Activated CD4-positive, alpha-beta T cell treated with anti-CD3 and anti-CD28 coated beads, Interleukin-2, amount 10 ng/mL, durations not matched to agents 7 days and 5 days (primary cell): ENCODE measurements at places on chromosomes 2 and 18.
A peak's percentile ranks its signal among the peaks of the same experiment; 100 is the strongest.

DNA sequence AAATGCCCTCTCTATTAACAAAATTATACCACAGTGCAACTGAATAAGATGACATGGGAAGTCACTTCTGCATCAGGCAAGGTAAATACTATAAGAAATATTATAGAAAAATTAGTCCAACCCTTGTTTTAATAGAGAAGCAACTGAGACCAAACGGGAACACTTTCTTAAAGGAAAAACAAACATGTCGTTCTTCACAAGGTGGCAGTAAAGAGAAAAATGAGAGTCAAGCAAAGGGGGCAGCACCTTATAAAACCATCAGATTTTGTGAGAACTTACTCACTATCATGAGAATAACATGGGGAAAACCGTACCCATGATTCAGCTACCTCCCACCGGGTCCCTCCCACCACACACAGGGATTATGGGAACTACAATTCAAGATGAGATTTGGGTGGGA lies 481.7 kb upstream of the CRIM1 start:
- H3K27ac ChIP-seq: no peak overlapping the region
- H3K36me3 ChIP-seq: no peaks in the 10 kb centered on the region
- H3K27me3 ChIP-seq: peaks cover 1% of the 10 kb centered on the region

- H3K27me3 ChIP-seq: peaks cover 12% of the 10 kb centered on the region
- no peak overlapping the region for H3K4me3 ChIP-seq
- H3K4me1 ChIP-seq: peaks cover 7% of the 10 kb centered on the region
- DNase-seq: no peak
- H3K27ac ChIP-seq: no peak overlapping the region
Observed at GRCh38 chr2:85939131-85939530, 50.3 kb upstream of the ST3GAL5 start.

GRCh38 chr18:24019641-24020331 lies 5.2 kb downstream of the TTC39C start:
- H3K4me1 ChIP-seq: peaks cover 85% of the 10 kb centered on the region
- H3K36me3 ChIP-seq: peaks cover 84% of the 10 kb centered on the region
- DNase-seq: peak; percentile 83
- H3K27ac ChIP-seq: peak overlapping the region; percentile 95
- no peaks in the 10 kb centered on the region for H3K27me3 ChIP-seq
- peak overlapping the region; percentile 94 for H3K4me3 ChIP-seq

DNA sequence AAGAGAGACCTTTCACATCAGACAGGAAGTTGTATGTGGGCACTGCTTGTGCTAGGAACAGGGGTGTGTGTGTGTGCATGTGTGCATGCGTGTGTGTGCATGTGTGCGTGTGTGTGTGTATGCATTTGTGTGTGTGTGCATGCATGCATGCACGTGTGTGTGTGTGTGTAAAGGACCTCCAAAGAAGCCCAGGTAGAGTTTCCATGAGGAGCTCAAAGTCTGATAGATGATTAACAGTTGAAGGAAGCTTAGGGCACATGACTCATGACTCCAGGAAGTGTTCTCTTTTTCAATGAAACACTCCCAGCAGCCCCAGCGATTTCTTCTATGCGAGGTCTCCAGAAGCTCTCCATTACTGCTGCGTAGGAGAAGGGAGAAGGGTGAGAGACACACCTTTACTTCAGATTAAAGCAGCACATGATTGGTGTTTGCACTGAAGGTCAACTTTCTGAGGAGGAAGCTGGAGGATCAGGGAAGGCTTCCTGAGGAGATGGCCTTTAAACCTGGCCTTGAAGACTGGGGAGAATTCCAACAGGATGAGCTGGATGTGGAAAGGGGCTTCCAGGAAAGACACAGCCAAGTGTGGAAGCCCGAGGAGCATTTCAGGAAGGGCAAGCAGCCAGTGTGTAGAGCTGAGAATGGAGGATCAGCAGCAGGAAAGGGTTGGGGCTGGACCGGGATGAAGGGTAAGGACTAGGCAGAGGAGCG lies 77.7 kb downstream of the SMAD4 start:
- no peak for DNase-seq
- H3K36me3 ChIP-seq: no peaks in the 10 kb centered on the region
- H3K27me3 ChIP-seq: no peaks in the 10 kb centered on the region
- peaks cover 16% of the 10 kb centered on the region for H3K4me1 ChIP-seq

- peaks cover 14% of the 10 kb centered on the region for H3K27me3 ChIP-seq
- peaks cover 8% of the 10 kb centered on the region for H3K4me1 ChIP-seq
- H3K27ac ChIP-seq: no peak overlapping the region
- H3K4me3 ChIP-seq: no peak overlapping the region
- no peak for DNase-seq
Observed at GRCh38 chr2:200788121-200788718, 23.5 kb upstream of the BZW1 start.

DNA sequence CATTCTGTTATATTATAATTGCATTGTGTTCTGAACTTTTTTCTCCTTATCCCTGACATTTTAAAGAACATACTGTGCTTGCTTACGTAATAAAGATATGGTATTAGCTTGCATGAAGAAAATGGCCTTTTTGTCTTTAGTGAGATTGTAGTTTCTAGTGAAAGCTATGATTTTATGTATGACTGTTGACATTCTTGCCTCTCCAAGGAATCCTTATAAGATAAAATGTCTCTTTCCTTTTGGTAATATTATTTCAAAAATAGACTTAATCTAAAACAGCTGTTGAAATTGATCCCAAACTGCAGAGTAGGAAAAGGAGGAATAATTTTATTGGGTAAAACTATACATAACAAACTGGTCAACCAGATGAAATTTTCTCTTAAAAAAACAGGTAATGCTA lies 40.8 kb upstream of the CCDC102B start:
- H3K27ac ChIP-seq: no peak overlapping the region
- H3K36me3 ChIP-seq: no peaks in the 10 kb centered on the region
- no peak for DNase-seq
- no peaks in the 10 kb centered on the region for H3K27me3 ChIP-seq
- H3K4me3 ChIP-seq: no peak overlapping the region
- no peaks in the 10 kb centered on the region for H3K4me1 ChIP-seq

DNA sequence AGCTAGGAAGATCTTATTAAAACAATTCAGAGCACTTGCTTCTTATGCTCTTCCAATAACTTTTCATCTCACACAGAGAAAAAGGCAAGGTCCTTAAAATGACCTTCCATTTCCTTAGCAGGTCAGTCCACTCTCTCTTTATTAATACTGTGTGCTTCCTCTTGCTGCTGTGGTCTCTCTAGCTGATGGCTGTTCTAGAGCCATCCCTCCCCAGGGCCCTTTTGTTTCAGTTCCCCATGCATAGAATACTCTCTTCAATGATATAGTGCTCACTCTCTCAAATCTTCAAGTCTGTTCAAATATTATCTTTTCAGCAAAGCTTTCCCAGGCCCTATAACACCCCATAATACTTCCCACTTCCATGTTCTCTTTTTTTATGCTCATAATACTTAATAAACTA lies 469.3 kb downstream of the METTL4 start:
- H3K36me3 ChIP-seq: no peaks in the 10 kb centered on the region
- H3K4me1 ChIP-seq: no peaks in the 10 kb centered on the region
- no peak overlapping the region for H3K27ac ChIP-seq
- no peak overlapping the region for H3K4me3 ChIP-seq

DNA sequence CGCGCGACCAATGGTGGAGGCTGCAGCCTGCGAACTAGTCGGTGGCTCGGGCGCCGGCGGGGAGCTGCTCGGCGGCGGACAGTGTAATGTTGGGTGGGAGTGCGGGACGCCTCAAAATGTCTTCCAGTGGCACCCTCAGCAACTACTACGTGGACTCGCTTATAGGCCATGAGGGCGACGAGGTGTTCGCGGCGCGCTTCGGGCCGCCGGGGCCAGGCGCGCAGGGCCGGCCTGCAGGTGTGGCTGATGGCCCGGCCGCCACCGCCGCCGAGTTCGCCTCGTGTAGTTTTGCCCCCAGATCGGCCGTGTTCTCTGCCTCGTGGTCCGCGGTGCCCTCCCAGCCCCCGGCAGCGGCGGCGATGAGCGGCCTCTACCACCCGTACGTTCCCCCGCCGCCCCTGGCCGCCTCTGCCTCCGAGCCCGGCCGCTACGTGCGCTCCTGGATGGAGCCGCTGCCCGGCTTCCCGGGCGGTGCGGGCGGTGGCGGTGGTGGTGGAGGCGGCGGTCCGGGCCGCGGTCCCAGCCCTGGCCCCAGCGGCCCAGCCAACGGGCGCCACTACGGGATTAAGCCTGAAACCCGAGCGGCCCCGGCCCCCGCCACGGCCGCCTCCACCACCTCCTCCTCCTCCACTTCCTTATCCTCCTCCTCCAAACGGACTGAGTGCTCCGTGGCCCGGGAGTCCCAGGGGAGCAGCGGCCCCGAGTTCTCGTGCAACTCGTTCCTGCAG lies at the start of gene HOXD9:
TSS of gene HOXD9 (plus strand) at position 37 of the 728 bp plus-strand sequence. CDS start at position 87, 50 bp downstream.
- H3K36me3 ChIP-seq: peaks cover 1% of the 10 kb centered on the region
- peaks cover 11% of the 10 kb centered on the region for H3K4me1 ChIP-seq
- peak within 1 kb of the TSS; percentile 76 for H3K27ac ChIP-seq
- H3K27me3 ChIP-seq: peaks cover 82% of the 10 kb centered on the region
- peak within 1 kb of the TSS; percentile 36 for H3K4me3 ChIP-seq

DNA sequence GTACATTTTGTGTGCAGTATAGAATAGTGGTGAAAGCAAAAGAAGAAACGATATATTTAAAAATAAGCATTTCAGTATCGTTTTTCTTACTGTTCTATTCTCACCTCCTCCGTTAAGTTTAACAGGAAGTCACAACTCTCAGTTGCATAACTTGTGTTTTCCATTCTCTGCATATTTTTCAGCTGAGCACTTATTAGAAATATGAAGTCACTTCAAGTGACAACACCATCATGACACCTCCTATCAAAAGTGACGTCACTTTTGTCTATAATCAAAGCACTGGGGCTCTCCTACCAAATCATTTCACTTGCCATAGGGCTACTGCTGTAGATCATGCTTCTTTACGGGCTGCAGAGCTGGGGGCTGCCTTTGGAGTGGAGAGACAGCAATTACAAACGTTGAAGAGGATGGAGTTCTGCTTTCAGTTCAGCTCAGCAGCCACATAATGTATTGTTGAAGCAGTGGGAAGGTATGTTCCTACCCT lies 36.3 kb downstream of the STAT4 start:
- peak overlapping the region; percentile 10 for H3K4me3 ChIP-seq
- peaks cover 56% of the 10 kb centered on the region for H3K36me3 ChIP-seq
- peak overlapping the region; percentile 82 for H3K27ac ChIP-seq
- peak; percentile 29 for DNase-seq
- no peaks in the 10 kb centered on the region for H3K27me3 ChIP-seq

- H3K4me3 ChIP-seq: no peak overlapping the region
- peaks cover under 1% of the 10 kb centered on the region for H3K27me3 ChIP-seq
- H3K27ac ChIP-seq: no peak overlapping the region
- DNase-seq: no peak
Observed at GRCh38 chr2:20067992-20068584, 16.7 kb upstream of the LAPTM4A start.

- H3K4me1 ChIP-seq: peaks cover 6% of the 10 kb centered on the region
- H3K4me3 ChIP-seq: no peak overlapping the region
- no peaks in the 10 kb centered on the region for H3K36me3 ChIP-seq
- no peaks in the 10 kb centered on the region for H3K27me3 ChIP-seq
Observed at GRCh38 chr18:49757513-49758262, 55.6 kb downstream of the ACAA2 start.

DNA sequence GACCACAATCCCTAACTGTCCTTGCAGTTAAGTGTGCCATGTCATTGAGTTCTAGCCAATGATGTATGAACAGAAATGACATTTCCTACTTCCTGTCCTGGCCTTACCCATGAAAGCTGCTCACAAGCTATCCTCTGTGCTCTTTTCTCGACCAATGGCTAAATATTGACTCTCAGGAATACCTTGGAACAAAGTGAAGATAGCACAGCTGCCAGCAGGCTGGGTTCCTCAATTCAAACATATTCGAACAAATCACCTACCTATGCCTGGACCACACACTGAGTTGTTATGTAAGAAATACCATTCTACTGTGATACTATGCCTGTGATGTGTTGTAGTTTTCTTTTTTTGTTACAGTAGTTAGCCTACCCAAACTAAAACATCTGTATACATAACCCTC lies 65.1 kb downstream of the GAREM1 start:
- H3K4me3 ChIP-seq: no peak overlapping the region
- DNase-seq: no peak
- no peak overlapping the region for H3K27ac ChIP-seq
- H3K27me3 ChIP-seq: peaks cover 9% of the 10 kb centered on the region
- H3K4me1 ChIP-seq: no peaks in the 10 kb centered on the region

DNA sequence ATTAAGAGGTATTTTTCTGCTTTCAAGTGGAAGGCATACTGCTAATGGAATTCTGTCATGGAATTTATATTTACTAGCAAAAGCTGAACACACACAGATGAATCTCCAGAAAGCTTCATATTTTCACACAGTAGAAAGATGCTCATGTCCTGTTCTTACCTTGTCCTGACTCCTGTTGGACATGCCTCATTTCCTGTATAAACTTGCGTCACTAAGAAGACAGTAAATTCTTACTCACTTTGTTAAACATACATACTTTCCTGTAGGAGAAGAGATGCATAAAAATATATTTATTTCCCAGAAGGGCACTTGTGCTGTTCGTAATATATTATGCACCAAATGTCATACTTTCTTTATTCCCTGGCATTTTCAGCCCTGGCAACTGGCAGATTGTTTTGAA lies 238.3 kb upstream of the RASGRP3 start:
- no peak overlapping the region for H3K4me3 ChIP-seq
- DNase-seq: no peak
- no peak overlapping the region for H3K27ac ChIP-seq

GRCh38 chr2:65729246-65729645 lies 296.8 kb upstream of the SPRED2 start:
- H3K4me3 ChIP-seq: no peak overlapping the region
- DNase-seq: no peak
- no peak overlapping the region for H3K27ac ChIP-seq
- H3K36me3 ChIP-seq: no peaks in the 10 kb centered on the region
- no peaks in the 10 kb centered on the region for H3K27me3 ChIP-seq

- no peaks in the 10 kb centered on the region for H3K27me3 ChIP-seq
- H3K36me3 ChIP-seq: peaks cover 48% of the 10 kb centered on the region
- no peak overlapping the region for H3K4me3 ChIP-seq
- DNase-seq: no peak
- no peak overlapping the region for H3K27ac ChIP-seq
Observed at GRCh38 chr18:69985239-69985638, 37.6 kb upstream of the CD226 start.

GRCh38 chr2:21650569-21650968 lies 526.8 kb downstream of the TDRD15 start:
- no peak overlapping the region for H3K4me3 ChIP-seq
- no peaks in the 10 kb centered on the region for H3K4me1 ChIP-seq
- H3K36me3 ChIP-seq: no peaks in the 10 kb centered on the region

- DNase-seq: no peak
- H3K27ac ChIP-seq: no peak overlapping the region
- H3K4me3 ChIP-seq: no peak overlapping the region
- peaks cover 74% of the 10 kb centered on the region for H3K27me3 ChIP-seq
- H3K36me3 ChIP-seq: no peaks in the 10 kb centered on the region
- peaks cover 6% of the 10 kb centered on the region for H3K4me1 ChIP-seq
Observed at GRCh38 chr18:46761059-46761769, 4.4 kb upstream of the ST8SIA5 start.

DNA sequence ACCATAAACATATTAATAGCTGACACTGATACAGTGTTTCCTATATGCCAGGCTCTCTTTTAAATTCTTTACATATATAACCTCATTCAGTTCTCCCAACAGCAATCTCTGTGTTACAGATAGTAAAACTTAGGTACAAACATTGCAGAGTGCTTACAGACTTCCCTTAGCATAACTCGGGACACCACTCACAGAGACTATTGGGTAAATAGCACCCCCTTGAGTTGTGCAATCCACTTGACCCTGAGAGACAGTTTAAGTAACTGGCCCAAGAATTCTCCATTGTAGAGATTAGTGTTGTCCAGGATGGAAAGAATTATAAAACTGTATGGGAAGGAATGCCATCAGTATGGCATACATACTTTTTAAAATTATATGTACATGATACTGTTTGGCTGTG lies 110.1 kb downstream of the POLE4 start:
- no peak overlapping the region for H3K4me3 ChIP-seq
- no peak overlapping the region for H3K27ac ChIP-seq
- no peaks in the 10 kb centered on the region for H3K27me3 ChIP-seq
- no peaks in the 10 kb centered on the region for H3K4me1 ChIP-seq
- no peaks in the 10 kb centered on the region for H3K36me3 ChIP-seq
